T-helper 9 cell (primary cell): ENCODE measurements at places on chromosomes 11 and 22.

GRCh38 chr11:116217006-116217405 is 555.8 kb downstream of the BUD13 start:
- DNase-seq: no peak

- no peak for DNase-seq
Measured at GRCh38 chr11:110128161-110128560, 35.0 kb downstream of the ZC3H12C start.

DNA sequence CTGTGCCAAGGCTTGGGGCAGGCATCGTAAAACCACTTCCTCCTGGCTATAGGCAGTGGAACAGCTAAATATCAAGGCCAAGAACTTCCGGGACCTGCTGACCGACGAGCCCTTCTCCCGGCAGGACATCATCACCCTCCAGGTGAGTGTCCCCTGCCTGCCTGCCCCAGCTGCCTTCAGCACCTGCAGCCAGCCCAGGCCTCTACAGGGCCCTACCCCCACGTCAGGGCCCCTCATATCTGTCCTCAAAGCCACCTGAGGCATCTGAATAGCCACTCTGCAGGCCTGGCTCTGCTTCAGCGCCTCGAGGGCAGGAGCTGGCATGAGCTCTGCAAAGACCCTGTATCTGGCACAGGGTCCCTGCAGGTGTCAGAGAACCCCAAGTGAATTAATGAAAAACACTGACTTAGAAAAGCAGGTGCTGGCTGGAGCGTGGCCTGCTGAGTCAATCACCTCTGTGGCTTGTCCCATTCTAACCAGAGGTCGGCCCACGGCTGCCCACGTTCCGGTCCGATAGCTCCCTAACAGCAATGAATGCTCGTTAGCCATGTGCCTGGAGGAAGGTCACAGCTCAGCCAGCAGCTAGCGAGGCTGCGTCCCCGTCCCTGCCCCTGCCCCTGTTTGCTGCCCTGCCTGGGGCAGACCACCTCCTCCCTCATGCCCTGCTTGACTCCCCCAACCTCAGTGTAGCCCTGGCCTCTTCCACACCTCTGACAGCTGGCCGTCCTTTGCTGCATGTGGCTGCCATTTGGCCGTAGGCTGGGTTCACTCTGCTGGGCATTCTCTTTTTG is 16.8 kb downstream of the PPIL2 start:
- DNase-seq: no peak

GRCh38 chr11:130386056-130386455 is 42.4 kb downstream of the ADAMTS8 start:
- no peak for DNase-seq

DNA sequence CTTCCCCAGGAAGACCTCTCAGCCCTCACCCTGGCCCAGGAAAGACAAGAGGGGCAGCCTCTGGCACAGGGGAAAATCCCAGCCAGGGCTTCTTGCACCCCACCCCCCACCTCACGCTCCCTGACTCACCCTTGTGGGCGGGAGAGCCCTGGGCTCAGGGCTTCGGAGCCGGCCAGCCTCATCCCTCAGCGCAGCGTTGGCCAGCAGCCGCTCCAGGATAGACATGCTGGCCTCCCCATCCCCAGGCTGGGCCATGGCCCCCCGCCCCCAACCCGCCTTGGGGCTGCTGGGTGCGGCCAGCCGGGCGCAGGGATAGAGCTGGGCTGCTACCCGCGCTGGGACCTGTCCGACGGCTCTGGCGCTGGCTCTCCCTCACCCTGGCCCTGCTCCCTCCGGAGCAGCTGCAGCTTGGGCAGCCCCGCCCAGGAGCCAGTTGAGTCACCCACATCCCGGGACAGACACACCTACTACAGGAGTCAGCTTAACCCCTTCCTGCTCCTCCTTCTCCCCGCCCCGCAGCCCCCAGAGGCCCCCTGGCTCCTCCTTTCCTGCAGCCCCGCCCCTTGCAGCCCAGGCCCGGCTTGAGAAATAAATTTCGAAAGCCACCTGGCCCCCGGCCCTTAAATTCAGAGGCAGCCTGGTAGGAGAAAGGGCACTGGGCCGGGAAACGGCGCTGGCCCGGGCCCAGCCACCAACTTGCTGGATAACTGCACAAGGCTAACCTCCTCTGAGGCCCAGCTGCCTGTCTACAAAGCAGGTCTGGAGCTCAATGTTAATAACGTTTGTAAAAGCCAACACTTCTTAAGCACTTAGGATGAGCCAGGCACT is 13.4 kb downstream of the TNKS1BP1 start:
- no peak for DNase-seq

DNA sequence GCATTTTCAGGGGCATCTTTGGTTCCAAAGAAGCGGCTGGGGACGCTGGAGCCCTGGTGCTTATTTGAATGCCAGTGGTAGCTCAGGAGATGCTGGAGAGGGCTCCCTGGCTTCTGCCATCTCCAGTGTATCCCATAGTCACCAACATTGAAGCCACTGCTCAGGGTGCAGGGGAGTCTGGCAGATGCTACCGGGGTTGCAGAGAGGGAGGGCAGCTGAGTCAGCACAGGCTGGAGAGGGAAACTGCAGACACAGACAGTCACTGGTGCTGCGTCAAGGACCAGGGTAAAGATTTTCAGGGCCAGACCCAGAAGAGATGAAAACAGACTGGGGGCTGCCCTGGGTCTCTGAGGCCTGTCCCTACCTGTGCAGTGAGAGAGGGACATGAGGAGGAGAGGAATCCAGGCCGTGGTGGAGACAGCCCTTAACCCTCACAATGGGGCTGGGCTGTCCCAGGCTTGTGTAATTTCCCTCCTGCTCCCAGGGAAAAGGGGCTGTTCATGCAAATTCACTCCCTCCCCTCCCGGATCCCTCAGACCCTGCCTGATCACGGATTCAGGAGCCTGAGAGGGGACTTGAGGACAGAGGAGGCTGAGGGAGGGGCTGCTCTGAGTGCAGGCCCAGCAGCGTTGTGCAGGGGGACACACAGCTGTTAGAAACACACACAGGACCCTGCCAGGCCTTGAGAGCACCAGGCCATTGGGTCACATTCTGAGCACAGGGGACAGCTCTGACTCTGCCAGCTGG is 126.9 kb upstream of the GRK3 start:
- no peak for DNase-seq

GRCh38 chr11:12810568-12810894 is 136.3 kb downstream of the TEAD1 start:
- no peak for DNase-seq

GRCh38 chr22:17235149-17235655 is 16.0 kb upstream of the ADA2 start:
- no peak for DNase-seq

- DNase-seq: no peak
Measured at GRCh38 chr11:105780781-105781525, 171.1 kb downstream of the GRIA4 start.

- no peak for DNase-seq
Measured at GRCh38 chr11:62615521-62615920, 2.5 kb downstream of the ROM1 start.

GRCh38 chr22:20434264-20434751 is 3.3 kb downstream of the SCARF2 start:
- DNase-seq: no peak

- DNase-seq: peak; percentile 49
Measured at GRCh38 chr11:123407130-123407995, 22.7 kb upstream of the GRAMD1B start.

GRCh38 chr22:22783575-22783974 is 104.0 kb upstream of the IGLL5 start:
- DNase-seq: no peak

GRCh38 chr11:46489656-46490560 is 98.3 kb upstream of the CHRM4 start:
- no peak for DNase-seq

DNA sequence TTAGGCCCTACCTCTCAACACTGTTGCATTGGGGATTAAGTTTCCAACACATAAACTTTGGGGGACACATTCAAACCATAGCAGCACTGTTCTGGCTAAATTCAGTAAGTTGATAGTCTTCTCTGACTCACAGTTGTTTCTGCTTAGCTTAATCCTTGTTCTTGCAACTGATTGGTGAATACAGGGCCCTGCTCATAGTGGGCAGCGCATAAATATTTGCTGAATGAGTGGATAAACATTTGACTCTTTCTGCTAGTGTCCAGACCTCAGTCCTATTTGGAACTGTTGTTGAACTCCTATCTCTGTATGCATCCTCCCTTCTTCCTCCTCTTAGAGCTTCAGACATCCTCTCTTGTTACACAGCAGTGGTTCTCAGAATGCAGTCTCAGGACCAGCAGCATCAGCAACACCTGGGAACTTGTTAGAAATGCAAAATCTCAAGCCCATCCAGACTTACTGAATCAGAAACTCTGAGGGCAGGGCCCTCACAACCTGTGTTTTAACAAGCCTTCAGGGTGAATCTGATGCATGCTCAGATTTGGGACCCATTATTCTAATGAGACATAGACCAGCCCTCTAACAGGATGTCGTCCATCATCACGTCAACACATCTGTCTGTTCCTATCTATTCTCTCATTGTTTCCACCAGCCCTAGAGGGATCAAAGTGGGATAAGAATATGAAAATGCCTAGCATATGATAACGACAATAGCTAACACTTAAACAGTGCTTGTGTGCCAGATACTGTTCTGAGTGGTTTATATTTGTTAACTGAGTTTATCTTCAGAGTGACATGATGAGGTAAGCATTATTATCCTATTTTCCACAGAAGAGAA is 22.3 kb downstream of the SPON1 start:
- no peak for DNase-seq

GRCh38 chr11:19379465-19379864 is 138.7 kb upstream of the E2F8 start:
- no peak for DNase-seq
